Neural crest cell (in vitro differentiated cells): ENCODE measurements at places on chromosomes 11 and 22.

DNA sequence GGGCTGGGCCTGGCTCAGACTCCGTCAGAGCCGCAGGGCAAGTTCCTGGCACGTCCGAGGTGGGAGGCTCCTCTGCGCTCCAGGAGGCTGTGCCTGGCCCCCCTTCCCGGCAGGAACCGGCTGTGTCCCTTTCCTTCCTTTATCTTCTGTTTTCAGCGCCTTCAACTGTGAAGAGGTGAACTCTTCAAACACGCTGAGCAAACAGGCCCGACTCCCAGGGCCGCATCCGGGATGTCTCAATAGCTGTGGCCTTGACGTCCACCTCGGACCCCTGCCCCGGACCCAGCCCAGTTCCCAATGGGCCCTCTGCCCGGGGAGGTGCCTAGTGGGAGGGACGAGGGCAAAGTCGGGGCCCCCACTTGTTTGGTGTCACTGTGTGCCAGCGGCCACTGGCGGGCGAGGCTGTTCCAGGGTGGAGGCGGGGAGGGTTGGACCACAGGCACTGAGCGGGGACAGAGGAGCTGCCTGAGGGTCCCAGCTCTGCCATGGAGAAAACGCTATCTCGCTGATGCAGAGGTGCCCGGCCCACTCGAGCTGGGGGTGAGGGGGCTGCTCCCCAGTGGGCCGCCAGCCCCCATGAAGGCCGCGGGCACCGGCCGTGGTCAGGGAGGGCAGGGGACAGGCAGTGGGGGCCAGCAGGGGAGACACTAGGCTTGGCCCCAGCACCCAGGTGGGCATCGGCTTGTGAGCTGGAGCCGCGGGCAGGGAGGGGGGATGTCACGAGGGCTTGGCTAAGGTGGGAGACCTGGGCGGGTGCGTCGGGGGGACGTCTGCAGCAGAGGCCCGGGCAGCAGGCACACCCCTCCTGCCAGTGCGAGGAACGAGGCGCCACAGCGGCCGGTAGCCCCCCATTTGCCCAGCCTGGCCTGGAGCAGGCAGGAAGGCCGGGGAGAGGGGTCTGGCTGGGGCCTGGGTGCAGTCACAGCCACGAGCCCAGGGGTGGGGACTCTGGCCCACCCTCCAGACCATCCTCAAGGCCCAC is 2.7 kb upstream of the MUC5B start:
- DNase-seq: no peak

DNA sequence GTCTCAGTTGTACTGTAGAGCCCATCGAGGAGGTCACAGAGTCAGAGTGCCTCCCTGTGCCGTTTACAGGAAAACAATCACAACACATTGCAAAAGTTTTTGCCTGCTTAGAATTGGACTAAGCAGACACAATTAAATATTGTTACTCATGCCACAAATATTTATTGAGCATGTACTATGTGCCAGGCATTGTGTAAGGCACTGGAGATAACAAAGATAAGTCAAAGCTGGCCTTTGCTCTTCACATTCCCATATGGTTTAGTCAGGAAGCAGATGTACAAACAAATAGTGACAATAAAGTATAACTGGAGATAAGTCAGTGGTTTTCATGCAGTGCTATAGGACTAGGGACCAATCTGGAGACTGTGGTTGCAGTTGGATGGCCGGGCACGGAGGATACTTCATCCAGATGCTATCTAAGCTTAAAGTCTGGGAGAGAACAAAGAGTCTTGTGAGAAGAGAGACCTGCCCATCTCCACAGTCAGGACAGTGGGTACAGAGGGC is 550.7 kb downstream of the INSC start:
- DNase-seq: no peak

DNA sequence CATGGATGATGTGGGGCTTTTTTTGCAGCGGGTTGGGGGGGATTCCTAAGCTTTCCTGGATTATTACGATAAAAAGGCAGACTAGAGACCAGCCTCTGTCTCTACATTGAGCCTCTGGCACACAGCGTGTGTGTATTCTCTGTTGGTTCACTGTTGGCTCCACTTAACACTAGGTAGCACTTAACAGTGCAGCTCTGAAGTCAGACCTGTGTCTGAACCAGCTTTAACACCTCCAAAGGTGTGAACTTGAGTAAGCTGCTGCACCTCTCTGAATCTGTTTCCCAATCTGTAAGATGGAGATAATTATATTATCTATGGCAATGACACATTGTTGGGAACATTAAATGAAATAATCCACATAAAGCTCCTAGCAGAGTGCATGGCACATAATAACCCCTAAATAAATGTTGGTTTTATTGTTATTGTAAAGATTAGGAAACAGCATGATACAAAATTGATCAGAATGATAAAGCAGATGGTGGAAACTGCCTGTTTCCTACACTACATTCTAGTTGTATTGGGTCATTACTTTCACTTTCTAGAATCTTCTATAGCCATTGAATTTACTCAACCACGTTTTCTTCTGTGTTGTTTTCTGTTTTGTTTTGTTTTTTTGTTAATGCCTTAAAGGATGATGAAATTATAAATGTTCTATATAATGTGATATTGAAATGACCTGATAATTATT is 108.4 kb downstream of the ARL14EP start:
- DNase-seq: no peak

GRCh38 chr11:3094223-3094824 is 37.1 kb upstream of the CARS1 start:
- no peak for DNase-seq

- no peak for DNase-seq
Observed at GRCh38 chr11:131536159-131536558, 165.7 kb downstream of the NTM start.

- DNase-seq: no peak
Observed at GRCh38 chr11:9703280-9703679, 39.4 kb downstream of the SWAP70 start.

- no peak for DNase-seq
Observed at GRCh38 chr11:82732734-82733443, 775 bp downstream of the FAM181B start.

- DNase-seq: no peak
Observed at GRCh38 chr11:116986521-116987105, 111.6 kb downstream of the SIK3 start.
